ENCODE measurements at places on chromosomes 3 and 15.
A peak's percentile ranks its signal among the peaks of the same experiment; 100 is the strongest.

GRCh38 chr15:100731267-100732152 lies 129.1 kb downstream of the ASB7 start:
- H3K27me3 ChIP-seq, result peaks cover 4% of the 10 kb centered on the region
- H3K4me3 ChIP-seq, result no peak overlapping the region
- H3K36me3 ChIP-seq, result no peaks in the 10 kb centered on the region
- no peak for DNase-seq
- H3K27ac ChIP-seq, result no peak overlapping the region

DNA sequence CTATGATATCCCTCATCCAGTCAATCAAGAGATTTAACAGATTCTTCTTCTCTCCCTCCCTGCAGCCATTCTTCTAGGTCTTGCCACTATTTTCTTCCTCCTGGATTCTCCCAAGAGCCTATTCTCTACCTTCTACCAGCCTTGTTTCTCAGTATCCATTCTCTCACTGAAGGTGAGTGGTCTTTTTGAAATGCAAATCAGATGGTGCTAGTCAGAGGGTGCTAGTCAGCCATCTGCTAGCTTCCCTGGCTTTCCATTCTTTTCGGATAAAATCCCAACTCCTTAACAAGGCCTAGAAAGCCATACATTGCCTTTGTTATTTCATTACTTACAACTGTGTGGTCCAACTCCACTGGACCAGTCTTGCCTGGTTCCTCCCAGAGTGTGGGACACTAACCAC lies 734.3 kb upstream of the CFAP20DC start:
- no peaks in the 10 kb centered on the region for H3K27me3 ChIP-seq
- H3K4me1 ChIP-seq, result peaks cover 9% of the 10 kb centered on the region
- H3K4me3 ChIP-seq, result no peak overlapping the region
- DNase-seq, result no peak
- peaks cover 32% of the 10 kb centered on the region for H3K36me3 ChIP-seq
- no peak overlapping the region for H3K27ac ChIP-seq

- H3K27me3 ChIP-seq, result no peaks in the 10 kb centered on the region
- H3K36me3 ChIP-seq, result no peaks in the 10 kb centered on the region
- H3K4me1 ChIP-seq, result peaks cover 8% of the 10 kb centered on the region
- no peak overlapping the region for H3K27ac ChIP-seq
- no peak for DNase-seq
- no peak overlapping the region for H3K4me3 ChIP-seq
Measured at GRCh38 chr3:8233938-8234337, 267.7 kb upstream of the LMCD1 start.

DNA sequence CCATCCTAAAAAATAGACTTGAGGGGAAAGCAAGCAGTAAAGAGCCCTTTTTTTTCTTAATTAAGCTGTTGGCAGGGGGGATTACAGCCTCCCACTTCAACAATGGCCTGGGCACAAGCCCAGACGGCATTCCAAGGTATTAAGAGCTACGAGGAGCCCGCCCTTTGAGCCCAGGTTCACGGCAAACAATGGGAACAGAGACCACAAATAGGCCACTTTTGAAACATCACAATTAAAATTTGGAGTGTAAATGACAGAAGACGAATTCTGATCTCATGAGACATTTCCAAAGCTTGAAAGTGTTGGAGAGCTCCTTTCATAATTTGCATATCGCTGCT lies 8.9 kb downstream of the CHSY1 start:
- peaks cover 12% of the 10 kb centered on the region for H3K36me3 ChIP-seq
- H3K4me3 ChIP-seq, result no peak overlapping the region
- H3K27me3 ChIP-seq, result no peaks in the 10 kb centered on the region
- H3K4me1 ChIP-seq, result peaks cover 64% of the 10 kb centered on the region
- no peak for DNase-seq

GRCh38 chr3:42640771-42641370 lies 12.6 kb upstream of the ZBTB47 start:
- no peak for DNase-seq
- no peaks in the 10 kb centered on the region for H3K4me1 ChIP-seq
- no peak overlapping the region for H3K27ac ChIP-seq
- H3K36me3 ChIP-seq, result peaks cover 97% of the 10 kb centered on the region

- H3K36me3 ChIP-seq, result no peaks in the 10 kb centered on the region
- H3K4me1 ChIP-seq, result no peaks in the 10 kb centered on the region
- no peak for DNase-seq
- H3K27ac ChIP-seq, result no peak overlapping the region
- H3K4me3 ChIP-seq, result no peak overlapping the region
Measured at GRCh38 chr15:68412218-68412617, 19.7 kb downstream of the ITGA11 start.

- no peak overlapping the region for H3K27ac ChIP-seq
- DNase-seq, result no peak
- H3K4me3 ChIP-seq, result no peak overlapping the region
- H3K27me3 ChIP-seq, result no peaks in the 10 kb centered on the region
Measured at GRCh38 chr3:165713479-165713878, 123.7 kb downstream of the BCHE start.

- no peak for DNase-seq
- no peak overlapping the region for H3K4me3 ChIP-seq
- no peaks in the 10 kb centered on the region for H3K4me1 ChIP-seq
Measured at GRCh38 chr3:143718463-143718862, 129.8 kb downstream of the SLC9A9 start.

DNA sequence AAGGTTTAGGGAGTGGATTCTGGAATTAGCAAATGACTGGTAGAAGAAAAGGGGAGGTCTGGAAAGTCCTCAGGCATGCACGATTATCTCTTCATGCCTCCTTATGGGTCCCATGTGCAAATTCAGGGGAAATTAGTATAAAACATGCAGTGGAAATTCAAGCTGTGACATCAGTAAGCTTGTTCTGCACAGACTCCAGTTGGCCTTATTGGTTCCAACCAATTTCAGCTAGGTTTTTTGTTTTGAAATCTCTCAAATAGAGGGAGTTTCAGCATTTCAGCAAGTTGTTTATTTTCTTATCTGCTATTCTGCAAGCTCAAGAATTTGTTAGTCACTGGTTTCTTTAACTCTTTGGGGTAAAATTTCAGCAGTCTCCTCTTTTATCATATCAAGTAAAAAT lies 774 bp upstream of the TMCO5A start:
- no peaks in the 10 kb centered on the region for H3K4me1 ChIP-seq
- H3K27me3 ChIP-seq, result no peaks in the 10 kb centered on the region
- DNase-seq, result no peak

DNA sequence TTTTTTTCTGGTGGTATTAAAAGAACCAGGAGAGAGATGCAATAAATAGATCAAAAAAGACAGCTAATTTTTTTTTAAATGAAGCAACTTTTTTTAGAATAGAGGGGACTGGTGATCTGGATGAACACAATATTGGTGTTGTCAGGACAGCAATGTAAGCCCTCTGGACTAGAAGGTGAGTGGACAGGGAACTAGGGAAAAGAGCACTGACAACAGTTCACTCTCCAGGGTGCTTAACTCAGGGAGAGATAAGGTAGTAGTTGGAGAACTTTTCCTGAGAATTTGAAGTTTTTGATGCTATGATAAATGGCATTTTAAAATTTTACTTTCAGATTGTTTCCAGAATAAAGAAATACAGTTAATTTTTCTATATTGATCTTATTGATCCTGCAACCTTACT lies 158.3 kb upstream of the STAC start:
- no peak overlapping the region for H3K27ac ChIP-seq
- H3K4me1 ChIP-seq, result no peaks in the 10 kb centered on the region
- no peak overlapping the region for H3K4me3 ChIP-seq
- H3K27me3 ChIP-seq, result no peaks in the 10 kb centered on the region
- H3K36me3 ChIP-seq, result no peaks in the 10 kb centered on the region
- no peak for DNase-seq

DNA sequence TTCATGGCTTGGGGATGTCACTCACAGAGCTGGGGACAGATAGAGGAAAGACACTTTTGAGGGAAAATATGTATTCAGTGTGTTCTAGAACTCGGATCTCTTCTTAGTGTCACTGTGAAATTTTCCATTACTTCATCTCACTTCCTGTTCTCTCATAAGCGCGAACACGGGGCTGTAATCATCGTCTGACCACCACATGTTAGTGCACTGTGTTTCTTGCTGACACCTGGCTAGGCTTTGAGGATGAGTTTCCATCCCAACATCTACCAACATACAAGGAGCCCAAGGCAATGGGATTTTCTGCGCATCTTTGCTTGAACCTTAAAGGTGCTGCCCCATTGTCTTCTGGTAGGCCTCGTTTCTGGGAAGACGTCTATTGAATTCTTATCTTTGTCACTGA lies 84.0 kb downstream of the LIPC start:
- no peak overlapping the region for H3K4me3 ChIP-seq
- H3K4me1 ChIP-seq, result peaks cover 34% of the 10 kb centered on the region
- no peak overlapping the region for H3K27ac ChIP-seq
- peak; percentile 19 for DNase-seq
- H3K27me3 ChIP-seq, result no peaks in the 10 kb centered on the region

GRCh38 chr3:195213639-195214315 lies 57.2 kb downstream of the XXYLT1 start:
- DNase-seq, result no peak
- no peaks in the 10 kb centered on the region for H3K4me1 ChIP-seq
- H3K36me3 ChIP-seq, result no peaks in the 10 kb centered on the region

GRCh38 chr3:122100591-122101463 lies 45.7 kb downstream of the CD86 start:
- H3K4me3 ChIP-seq, result no peak overlapping the region
- H3K4me1 ChIP-seq, result peaks cover 9% of the 10 kb centered on the region
- H3K36me3 ChIP-seq, result no peaks in the 10 kb centered on the region
- no peaks in the 10 kb centered on the region for H3K27me3 ChIP-seq
- no peak overlapping the region for H3K27ac ChIP-seq

GRCh38 chr15:85006201-85006600 lies 24.5 kb downstream of the PDE8A start:
- no peaks in the 10 kb centered on the region for H3K27me3 ChIP-seq
- H3K27ac ChIP-seq, result no peak overlapping the region
- peaks cover 11% of the 10 kb centered on the region for H3K4me1 ChIP-seq

DNA sequence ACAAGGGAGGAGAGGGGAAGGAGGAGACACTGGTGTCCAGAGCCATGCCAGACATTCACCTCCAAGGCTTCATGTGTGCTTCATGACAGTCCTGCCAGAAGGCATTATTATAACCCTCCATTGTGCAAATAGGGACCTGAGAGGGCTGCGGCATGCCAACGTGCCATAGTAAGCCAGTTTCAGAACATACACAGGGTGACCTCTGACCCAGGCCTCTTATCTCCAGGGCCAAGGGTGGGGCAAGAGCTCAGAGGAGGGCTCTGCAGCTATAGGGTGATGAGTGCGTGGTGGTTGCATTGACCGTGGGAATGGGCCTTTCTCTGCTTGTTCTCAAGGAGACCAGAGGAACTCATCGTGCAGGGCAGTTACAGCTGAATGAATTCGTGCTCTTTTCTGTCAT lies 9.7 kb upstream of the ACSBG1 start:
- no peak overlapping the region for H3K27ac ChIP-seq
- H3K36me3 ChIP-seq, result no peaks in the 10 kb centered on the region
- no peak overlapping the region for H3K4me3 ChIP-seq

DNA sequence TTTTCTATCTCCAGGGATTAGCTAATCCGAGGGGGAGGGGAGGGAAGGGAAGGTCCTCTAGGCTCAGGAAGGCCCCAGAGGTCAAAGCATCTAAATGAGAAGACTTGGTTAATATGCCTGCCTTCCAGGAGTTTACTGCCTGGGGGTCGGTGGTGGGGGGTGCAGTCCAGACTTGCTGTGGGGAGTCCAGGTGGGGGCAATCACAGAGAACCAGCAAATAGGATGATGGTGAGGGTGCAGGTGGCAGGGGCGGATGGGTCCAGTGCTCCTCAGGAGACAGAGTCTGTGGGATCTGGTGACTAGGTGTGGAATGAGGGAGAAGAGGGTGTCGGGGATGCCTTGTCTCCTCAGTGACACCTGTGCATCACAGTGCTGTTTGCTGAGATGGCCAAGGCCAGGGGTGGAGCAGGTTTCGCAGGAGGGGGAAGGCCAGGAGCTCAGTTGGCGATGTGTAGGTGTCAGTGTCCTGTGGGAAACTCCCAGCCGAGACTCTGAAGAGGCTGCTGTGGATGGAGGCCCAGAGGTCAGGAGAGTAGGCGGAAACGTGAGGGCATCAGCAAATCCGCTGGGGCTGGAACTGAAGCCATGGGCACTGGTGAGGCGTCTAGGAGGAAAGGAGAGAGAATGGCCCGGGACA lies 8.1 kb downstream of the CFAP100 start:
- H3K27ac ChIP-seq, result no peak overlapping the region
- H3K4me1 ChIP-seq, result no peaks in the 10 kb centered on the region
- DNase-seq, result no peak
- peaks cover 5% of the 10 kb centered on the region for H3K27me3 ChIP-seq
- no peaks in the 10 kb centered on the region for H3K36me3 ChIP-seq

DNA sequence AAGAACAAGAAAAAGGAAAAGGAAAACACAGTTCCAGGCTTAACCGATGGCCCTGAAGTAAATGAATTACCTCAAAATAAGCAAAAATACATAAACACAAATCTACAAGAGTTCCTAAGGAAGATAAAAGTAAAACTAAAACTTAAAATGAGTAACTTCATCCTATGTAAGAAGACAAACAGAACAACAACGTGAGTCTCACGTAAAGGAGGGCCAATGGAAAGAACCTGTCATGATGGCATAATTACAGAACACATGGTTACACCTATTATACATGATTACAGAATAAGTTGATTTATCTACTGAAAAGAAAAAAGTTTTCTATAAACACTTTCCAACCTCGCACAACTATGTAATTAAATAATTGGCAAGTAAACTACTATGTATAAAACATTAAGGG lies 42.1 kb downstream of the ADAM10 start:
- H3K27me3 ChIP-seq, result no peaks in the 10 kb centered on the region
- no peak for DNase-seq
- peaks cover 4% of the 10 kb centered on the region for H3K36me3 ChIP-seq
- no peaks in the 10 kb centered on the region for H3K4me1 ChIP-seq

DNA sequence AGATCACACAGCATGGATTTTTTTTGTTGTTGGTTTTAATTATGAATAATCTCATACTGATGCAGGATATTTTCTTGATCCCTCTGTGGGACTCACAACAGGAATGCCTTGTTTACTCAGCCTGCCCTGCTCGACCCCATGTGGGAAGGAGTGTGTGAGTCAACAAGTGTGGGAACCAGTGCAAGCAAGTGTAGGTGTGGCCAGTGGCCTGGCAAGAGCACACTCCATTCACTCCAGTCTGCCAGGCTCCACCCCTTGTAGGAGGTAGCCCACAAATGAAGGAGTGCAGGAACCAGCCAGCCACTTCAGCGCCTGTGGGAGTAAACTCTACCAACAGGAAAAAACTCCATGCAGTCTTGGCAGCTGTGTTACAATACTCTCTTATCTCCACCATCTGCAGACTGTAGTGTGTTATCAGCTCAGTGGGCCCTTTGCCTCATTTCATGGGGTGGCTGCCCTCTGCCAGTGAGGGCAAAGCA lies 393.6 kb downstream of the OTOL1 start:
- H3K27ac ChIP-seq, result no peak overlapping the region
- no peaks in the 10 kb centered on the region for H3K27me3 ChIP-seq
- no peaks in the 10 kb centered on the region for H3K36me3 ChIP-seq

- H3K4me1 ChIP-seq, result no peaks in the 10 kb centered on the region
- no peak overlapping the region for H3K27ac ChIP-seq
- H3K27me3 ChIP-seq, result no peaks in the 10 kb centered on the region
- peaks cover 64% of the 10 kb centered on the region for H3K36me3 ChIP-seq
- H3K4me3 ChIP-seq, result no peak overlapping the region
- DNase-seq, result no peak
Measured at GRCh38 chr3:149151843-149152242, 22.4 kb downstream of the HPS3 start.
